ENCODE measurements at places on chromosomes 13 and 19.

DNA sequence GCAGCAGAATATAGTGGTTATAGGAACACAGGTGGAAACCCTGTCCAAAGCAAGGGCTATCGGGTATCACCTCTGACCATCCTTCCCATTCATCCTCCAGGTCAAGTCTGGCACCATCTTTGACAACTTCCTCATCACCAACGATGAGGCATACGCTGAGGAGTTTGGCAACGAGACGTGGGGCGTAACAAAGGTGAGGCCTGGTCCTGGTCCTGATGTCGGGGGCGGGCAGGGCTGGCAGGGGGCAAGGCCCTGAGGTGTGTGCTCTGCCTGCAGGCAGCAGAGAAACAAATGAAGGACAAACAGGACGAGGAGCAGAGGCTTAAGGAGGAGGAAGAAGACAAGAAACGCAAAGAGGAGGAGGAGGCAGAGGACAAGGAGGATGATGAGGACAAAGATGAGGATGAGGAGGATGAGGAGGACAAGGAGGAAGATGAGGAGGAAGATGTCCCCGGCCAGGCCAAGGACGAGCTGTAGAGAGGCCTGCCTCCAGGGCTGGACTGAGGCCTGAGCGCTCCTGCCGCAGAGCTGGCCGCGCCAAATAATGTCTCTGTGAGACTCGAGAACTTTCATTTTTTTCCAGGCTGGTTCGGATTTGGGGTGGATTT is 2.1 kb upstream of the RAD23A start:
- DNase-seq = no peak

DNA sequence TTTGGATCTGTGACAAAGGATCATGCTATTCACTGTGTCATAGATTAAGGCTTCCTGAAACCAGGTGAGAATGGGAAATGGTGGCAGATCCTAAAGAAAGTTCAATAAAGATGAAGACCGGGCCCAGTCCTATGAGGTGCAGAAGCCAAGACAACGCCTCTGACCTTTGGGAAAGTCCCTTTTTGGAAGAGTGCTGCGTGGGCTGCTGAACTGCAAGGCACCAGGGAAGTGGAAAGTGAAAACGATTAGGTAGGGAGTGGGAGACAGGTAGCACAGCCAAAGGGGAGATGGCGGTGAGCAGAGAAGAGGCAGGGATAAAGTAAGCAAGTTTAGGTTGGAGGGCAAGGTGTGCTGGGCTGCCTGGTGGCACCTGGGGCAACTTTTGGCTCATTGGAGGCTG is 16.3 kb downstream of the MBNL2 start:
- no peak for DNase-seq

- DNase-seq = no peak
Measured at GRCh38 chr13:25281193-25281934, 5.9 kb downstream of the MTMR6 start.

DNA sequence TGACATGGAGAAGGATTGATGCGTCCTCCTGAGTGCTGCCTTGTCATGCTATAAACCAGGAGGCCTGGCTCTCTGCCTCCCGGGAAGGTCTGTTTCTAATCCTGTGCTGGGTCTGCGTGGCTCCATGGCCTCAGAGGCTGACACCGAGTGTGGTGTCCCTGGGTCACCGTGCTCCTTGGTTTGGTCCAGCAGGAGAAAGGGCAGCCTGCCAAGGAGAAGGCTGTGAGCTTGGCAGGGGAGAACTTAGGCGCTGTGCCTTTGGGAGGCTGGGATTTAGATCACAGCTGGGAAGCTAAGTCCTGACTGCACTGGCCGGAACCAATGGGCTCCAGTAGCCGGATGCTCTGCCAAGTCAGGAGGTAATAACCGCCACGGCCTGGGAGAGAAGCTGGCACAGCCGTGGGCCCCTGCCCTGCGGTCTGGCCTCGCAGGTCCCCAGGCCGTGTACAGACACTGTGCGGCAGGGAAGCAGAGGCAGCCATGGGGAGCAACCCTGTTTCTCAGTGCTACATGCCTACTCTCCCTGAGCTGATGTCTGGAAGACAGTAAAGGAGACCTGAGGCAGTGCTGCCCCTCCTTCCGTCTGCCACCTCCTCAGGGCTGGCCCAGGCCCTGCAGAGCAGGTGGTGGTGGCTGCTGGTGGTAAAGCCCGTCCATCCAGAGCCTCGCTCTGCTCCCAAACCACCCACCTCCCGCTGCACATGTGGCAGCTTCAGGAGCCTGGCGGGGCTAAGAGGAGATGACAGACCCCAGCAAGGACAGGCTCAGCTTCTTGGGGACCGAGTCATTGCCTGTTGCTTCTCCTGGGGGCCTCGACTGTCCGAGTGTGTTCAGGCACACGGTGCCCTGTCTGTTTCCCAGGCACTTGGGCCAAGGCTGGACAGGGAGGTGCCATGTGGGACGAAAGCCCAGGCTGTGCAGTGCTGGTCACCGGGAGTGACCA is 44.9 kb downstream of the C13orf46 start:
- DNase-seq = no peak

- peak; percentile 89 for DNase-seq
Measured at GRCh38 chr13:43303033-43303729, 279.8 kb downstream of the DNAJC15 start.

DNA sequence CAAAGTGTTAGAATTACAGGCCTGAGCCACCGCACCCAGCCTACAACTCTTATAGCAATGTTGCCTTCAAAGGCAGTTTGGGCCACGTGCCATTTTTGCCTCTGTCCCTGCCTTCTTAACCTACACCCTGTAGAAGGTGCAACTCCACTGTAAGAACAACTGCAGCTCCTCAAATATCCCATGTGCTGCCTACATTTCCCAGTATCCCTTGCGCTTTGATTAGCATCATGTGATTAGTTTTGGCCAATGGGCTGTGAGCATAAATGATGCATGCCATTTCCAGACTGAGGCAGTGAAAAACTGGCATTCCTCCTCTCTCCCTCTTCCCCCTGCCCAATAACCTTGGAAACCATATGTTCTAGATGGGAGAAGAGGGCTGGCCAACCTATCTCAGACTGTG is 75.2 kb upstream of the MRI1 start:
- DNase-seq = peak; percentile 51

GRCh38 chr19:16398530-16399249 is 73.1 kb downstream of the EPS15L1 start:
- no peak for DNase-seq

GRCh38 chr13:41276824-41277223 is 13.4 kb upstream of the MTRF1 start:
- no peak for DNase-seq

Measured in BE2C (cell line).